ENCODE measurements at places on chromosomes 11 and 22. TPM values are rescaled to one million over a fixed set of nuclear protein-coding genes. Genes with fewer than 3 reads are reported as not detected.

The ROBO4 gene
- total RNA-seq = 4.2 TPM

DNA sequence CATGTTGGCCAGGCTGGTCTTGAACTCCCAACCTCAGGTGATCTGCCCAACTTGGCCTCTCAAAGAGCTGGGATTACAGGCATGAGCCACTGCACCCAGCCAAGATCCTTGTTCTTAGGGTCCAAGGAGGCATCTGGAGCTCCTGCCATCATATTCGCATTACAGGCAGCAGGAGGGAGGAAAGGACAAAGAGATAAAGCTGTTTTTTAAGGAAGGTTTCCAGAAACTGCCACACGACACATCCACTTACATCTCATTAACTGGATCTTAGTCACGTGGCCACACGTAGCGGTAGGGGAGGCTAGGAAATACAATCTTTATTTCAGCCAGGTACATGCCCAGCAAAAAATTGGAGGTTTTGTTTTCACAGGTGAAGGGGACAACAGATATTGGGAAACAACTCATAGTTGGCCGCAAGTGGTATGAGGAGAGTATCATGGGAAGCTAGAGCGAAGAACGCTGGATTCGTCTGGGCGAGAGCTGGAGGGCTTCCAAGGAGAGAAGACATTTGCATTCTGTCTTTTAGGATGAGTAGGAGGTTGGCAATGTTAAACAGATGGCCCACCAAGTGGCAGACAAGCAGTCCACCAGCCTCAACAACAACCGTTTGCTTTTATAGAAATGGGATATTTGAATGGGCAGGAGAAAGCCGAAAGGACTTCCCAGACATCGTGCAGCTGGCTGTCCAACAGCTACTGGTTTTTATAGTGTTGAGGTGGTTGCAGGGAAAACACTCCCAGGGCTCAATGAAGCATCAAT is 39.2 kb upstream of the DMC1 start:
- no peak for DNase-seq

DNA sequence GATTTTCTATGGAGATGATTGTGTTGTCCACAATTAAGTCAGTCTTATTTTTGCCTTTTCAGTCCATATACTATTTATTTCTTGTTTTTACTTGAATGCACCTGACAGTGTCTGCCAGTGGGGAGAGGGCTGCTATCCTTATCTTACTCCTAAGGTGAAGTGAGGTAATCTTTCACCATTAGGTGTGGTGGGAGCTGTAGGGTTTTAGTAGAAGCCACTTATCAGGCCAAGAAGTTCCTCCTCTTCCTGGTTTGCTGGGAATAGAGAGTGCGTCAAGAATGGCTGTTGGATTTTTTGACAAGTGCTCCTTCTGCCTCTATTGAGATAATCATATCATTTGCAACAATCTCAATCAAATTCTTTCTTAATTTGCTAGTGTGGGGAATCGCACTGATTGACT is 108.4 kb downstream of the KCNQ1 start:
- DNase-seq = no peak

The ABCG4 gene
- total RNA-seq = 0.15 TPM

- DNase-seq = no peak
Measured at GRCh38 chr11:48207881-48208280, 8.7 kb upstream of the OR4B1 start.

The ST14 gene
- 35.1 TPM for total RNA-seq

The CCDC116 gene
- not detected for total RNA-seq

- no peak for DNase-seq
Measured at GRCh38 chr11:6717426-6717825, 34.3 kb upstream of the MRPL17 start.

Measured in renal cortical epithelial cell (primary cell).